ENCODE measurements at places on chromosomes 2 and 18.

- DNase-seq, result peak; percentile 28
Observed at GRCh38 chr18:3151399-3152264, 68.1 kb downstream of the MYOM1 start.

DNA sequence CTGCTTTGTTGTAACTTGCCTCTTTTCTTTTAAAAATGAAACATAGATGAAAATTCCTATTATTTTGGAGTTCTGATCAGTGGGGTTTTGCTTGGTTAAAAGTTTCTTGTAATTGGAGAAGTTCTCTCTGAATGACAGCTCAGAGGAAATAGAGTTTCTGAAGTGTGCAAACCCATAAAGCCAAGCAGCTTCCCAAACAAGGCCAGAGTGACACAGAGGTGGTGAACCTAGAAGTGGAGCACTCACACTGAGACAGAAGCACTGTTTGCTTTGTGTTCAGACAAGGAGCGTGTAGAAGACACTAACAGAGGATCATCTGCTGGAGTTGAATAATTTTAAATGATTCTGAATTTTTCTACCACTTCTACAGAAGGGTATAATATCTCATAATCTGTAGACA, 49.2 kb downstream of the FBXO48 start:
- DNase-seq, result no peak

DNA sequence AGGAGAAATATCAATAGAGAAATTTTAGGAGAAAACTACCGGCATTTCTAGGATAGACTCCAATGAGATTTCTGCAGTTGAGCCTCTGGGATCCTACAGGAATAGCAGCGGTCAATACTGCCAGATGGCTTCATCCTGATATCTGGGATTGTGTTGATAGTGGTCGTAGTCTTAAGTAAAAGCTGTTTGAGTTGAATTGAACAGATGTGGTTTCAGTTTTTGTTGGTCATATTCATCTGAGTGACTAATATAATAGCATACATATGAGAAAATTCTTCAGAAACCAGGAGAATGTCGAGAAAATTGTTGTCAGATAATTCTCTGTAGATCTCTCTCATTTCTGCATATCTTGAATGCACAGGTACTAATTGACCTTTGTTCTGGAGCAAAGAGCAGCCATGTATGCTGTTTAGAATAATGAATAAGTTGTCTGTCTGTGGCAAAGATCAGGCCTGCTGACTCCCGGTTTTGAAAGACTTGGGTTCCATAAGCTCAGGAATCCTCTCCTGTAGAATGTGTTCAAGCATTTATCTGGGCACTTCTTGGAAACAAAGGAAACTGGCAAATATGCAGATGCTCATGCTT, 288.1 kb downstream of the TMX3 start:
- DNase-seq, result peak; percentile 35

GRCh38 chr18:23560186-23560585, 26.1 kb downstream of the NPC1 start:
- no peak for DNase-seq

DNA sequence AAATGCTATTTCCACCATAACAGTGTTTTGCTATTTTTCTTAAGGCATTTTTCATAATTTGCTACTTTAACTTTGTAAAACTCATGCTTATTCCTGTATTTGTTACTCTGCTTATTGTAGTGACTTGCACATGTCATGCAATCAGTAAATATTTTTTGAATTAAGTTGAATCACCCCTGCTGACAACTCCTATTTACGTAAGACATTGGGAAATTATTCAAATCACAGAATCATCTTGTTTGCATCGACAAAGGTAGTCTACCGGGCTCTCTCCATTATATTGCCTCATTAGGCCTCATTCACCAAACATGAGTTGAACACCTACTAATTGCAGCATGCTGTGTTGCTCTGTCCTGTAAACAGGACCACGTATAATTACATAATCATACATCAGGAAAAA, 478.5 kb upstream of the ZEB2 start:
- DNase-seq, result no peak

GRCh38 chr2:174628528-174629169, 31.0 kb upstream of the WIPF1 start:
- DNase-seq, result no peak

- peak; percentile 8 for DNase-seq
Observed at GRCh38 chr2:105893011-105893995, 148.6 kb downstream of the NCK2 start.

GRCh38 chr2:4992226-4992625, 700.0 kb upstream of the SOX11 start:
- DNase-seq, result no peak

GRCh38 chr2:76667821-76668271, 854.3 kb downstream of the LRRTM4 start:
- no peak for DNase-seq

DNA sequence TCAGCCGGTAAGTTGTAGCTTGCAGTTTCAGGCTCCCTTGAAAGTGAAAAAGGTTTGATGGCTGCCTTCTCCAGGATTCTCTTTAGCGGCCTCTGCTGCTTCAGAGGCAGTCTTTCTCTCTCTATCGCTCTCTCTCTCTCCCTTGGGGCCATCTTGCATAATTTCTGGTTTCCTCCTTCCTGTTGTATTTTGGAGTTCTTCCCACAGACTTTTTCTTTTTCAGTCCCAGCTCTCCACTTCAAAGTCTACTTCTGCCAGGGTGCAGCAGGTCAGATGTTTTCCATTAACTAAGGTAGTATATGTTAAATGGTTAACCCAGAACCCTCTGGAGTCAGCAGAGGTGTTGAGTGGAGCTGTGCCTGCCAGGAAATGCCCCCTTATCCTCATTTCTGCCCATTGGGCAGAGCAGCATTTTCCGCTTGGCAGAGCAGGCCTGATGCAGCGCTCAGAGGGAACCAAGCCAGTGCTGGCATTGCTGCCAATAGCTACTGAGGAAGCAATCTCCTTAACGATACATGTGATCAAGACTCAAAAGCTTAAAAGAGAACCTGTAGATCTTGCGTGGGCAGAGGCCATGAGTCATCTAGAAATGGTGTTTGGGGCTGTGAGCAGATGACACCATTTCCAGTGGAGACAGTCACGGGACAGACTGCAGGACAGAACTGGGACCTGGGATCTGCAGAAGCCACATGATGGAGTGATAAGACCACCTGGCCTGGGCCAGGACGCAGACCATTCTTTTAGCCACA, 20.8 kb downstream of the DBI start:
- peak; percentile 34 for DNase-seq

GRCh38 chr2:3665886-3666612, 8.0 kb downstream of the ALLC start:
- DNase-seq, result no peak

DNA sequence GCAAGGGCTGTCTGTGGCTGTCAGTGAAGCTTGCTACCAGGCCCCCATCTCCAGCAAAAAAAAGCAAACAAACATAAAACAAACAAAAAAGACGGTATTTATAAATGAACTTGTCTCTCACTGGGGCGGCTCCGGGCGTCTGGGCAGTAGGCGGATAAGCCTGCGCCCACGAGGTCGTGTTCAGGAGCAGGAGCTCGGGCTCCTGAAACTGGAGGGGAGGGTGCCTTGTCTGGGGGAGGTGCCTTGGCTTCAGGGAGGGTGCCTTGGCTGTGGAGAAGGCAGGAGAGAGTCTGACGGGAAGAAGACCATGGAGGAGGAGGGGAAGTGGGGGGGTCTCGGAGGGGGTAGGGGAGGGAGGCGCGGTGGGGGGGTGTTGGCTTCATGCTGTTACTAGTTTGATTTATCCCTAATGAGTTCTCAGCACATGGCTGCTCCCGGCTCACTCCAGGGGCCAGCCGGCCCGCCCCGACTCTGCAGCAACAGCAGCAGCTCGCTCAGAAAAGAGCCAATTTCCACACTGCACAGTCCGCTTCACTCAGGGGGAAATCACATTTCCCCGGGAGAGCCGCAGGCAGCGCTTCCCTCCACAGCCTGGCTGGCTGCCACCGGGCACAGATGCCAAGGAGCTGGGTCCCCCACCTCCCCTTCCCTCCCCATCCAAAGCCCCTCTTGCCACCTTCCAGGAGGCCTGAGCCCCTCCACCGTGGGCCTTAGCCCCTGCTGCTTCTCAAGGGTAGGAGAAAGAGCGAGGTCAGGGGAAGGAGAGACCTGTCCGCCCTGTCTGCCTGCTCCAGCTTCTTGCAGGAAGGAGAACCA, 38.7 kb downstream of the PSD4 start:
- DNase-seq, result no peak

DNA sequence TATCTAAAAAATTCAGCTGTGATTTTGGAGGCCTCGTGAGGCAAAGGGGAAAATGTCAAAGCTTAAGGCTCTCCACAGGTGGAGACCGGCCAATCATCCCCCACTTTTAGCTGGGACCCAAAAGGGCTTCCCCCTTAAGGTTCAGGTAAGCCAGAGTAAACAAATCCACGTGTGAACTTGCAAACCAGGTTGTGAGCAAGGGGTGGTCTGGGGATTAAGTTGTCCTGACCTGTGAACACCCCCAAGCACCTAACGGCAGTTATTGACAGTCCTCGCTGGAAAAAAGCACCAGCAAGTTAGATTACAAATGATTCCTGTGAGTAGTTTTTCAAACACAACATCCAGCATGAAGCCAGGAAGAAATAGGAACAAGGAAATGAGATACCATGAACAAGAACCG, 42.9 kb downstream of the MYO7B start:
- no peak for DNase-seq

GRCh38 chr2:3784731-3785130, 81.4 kb downstream of the DCDC2C start:
- peak; percentile 20 for DNase-seq

DNA sequence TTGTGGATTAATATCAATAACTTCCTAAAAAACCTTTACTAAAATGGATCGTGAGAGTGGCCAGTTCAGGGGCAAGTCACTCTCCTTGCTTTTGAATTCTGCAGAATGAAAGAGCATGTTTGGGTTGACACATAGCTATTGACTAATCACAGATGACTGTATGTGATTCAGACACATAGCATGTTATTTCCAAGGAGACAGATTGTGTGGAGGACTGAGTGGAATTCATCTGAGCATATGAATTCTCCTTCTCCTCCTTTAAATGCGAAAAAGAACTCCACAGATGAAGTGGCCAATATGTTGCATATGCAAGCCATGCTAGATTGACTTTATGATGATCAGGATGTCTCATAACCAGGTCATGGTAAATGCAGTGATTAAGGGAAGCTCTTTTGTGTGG, 249.4 kb upstream of the FAM98A start:
- DNase-seq, result peak; percentile 82

DNA sequence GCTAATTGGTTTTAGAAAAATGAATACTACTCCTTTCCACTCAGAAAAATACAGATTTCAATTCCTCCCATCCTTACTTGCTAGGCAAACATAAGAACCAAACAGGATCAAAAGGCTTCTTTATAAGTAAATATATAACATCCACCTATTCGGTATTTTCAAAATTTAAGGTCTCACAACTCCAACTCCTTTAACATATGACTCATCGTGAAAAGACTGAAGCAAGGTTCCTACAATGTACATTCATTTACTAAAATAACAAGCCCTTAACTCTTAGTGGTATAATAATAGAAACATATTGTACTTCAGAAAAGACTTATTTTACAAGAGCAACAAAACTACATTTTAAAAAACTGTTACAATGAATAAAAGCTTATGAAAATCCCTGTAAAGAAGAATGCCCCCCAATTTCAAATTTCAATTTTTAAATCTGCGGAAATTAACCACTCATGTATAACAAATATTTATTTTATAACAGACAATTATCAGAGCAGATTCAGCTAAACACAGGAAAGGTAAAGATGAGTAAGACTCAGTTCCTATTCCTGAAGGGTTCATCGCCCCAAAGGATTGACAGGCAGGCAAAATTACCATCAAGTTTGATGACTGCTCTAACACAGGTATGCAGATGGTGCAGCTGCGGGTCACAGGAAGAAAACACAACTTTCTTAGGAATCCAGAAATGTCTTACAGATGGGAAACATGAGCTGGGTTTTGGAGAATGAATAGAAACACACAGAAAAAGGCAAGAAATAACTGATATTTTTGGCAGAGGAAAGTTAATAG, 96.4 kb downstream of the COBLL1 start:
- DNase-seq, result no peak

DNA sequence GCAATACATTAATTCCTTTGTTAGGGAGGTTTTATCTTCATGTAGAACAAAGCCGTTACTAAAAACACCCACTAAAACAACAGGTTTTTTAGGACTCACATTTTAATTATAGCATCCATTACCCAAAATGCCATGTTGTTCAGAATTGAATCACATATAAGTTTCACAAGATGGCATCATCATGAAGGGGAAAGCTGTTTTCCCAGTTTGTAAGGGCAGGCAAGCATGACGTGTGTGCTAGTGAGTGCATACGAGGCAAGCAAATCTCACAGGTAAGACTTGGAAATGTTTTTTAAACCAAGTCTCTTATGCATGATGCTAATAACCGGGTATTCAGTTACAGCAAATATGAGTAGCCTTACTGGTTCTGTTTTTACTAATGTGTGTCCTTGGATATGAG, 111.8 kb upstream of the NFATC1 start:
- no peak for DNase-seq

DNA sequence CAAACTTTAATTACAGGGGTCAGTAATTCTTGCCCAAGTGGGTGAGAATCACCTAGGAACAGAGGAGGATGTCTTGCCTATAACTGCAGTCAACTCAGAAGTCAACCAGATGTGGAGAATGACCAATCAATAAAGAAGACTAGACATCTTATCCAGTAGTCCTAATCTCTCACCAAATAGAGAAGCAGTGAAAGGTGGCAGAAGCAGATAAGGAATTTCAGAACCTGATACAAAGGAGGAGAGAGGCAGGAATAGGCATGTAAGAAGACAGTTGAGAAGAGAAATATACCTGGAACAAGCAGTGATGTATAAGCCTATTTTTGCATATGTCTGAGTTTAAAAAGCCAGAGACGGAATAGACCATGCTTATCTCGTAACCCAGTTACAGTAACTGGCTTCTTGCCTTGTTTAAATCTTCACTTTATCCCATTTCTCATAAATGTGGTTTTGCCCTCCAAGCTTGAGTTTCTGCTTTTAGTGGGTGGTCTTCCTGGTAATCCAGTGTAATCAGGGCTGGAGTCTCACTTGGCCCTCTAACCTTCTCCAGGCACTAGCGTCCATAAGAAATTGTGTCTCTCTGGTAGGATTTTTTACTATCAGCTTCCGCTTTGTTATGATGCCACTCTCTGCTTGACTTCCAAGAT, 401.0 kb downstream of the SUCLG1 start:
- no peak for DNase-seq

DNA sequence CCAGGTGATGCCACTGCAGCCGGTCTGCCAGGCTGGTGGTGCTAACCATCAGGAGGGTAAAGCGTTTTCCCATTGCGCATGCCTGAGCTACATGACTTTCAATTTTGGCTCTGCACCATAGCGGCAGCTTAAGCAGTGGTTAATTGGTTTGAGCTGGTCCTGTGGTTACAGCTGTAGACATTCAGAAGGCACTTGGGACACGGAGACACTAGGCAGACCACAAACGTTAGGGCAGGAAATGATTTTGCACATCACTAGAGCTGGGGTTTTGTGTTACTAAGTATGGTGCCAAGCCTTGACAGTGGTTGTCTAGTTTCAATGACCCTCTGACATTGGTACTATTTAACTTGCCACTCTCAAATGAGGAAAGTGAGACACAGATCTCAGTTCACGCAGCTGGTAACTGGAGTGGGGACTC, 28.9 kb upstream of the CNOT11 start:
- peak; percentile 30 for DNase-seq
